ENCODE measurements at places on chromosomes 3 and 15.

DNA sequence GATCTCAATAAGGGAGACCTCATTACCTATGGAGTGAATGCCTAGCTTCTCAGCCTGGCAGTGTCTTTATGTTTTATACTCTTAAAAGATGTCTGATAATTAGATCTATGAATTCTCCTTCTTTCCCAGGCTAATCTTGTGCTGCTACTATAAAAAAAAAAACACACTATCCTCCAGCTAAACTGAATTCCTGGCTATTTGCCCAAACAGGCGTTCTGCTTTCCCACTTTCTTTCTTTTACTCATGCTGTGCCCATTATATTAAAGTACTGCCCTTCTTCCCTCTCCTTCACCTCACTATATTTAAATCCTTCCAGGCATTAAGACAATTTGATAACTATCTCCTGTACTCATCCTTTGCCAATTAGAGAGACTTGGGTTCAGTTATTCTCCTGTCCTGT is 1134.9 kb downstream of the ROBO2 start:
- no peak for DNase-seq

DNA sequence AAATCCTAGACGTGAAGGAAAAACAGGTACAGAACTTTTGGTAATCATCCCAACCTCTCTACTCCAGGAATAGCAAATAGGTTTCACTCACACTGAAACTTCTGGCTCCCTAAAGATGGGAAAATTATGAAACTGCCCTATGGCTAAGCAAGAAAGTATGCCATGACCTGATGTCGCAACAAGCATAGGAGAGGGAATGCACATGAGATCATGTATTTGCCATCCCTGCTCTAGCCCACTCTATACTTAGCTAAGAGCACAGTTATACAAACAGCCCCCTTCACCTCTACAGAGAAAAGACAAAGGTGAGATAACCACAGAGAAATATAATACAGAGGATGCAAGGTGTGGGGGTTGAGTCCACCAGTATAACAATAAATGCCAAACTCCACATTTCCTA is 102.7 kb downstream of the TBC1D5 start:
- no peak for DNase-seq

DNA sequence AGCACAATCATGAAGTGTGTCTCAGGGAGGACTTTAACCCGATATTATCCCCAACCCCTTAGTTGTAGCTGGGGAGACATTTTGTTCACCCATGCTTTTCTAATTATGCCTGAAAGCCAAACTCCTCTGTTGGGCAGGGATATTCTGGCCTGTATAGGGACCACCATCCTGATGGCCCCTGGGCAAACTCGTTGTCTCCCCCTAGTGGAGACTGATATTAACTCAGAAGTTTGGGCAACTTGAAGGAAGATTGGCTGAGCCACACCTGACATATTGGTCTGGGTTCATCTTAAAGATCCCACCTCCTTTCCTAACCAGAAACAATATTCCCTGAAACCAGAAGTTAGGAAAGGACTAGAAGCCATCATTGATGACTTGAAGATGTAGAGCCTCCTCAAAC is 42.3 kb downstream of the TM4SF18 start:
- no peak for DNase-seq

DNA sequence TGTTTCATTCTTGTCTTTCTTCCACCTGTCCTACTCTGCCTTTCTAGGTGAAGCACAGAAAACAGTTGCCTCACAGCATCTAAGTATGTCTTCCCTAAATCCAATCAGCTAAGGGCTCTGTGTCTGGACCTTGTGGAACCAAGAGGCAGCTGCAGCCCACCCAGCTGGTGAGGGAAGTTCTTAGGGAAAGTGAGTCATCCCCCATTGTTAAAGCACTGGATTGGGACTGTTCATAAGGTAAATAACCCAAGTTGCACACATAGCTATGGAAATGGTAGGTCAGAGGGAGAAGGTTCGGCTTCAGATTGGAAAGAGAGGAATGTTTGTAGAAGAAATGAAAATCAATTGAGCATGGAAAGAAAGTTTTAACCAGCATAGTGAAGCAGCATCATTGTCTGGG is 18.0 kb upstream of the ARNT2 start:
- no peak for DNase-seq

DNA sequence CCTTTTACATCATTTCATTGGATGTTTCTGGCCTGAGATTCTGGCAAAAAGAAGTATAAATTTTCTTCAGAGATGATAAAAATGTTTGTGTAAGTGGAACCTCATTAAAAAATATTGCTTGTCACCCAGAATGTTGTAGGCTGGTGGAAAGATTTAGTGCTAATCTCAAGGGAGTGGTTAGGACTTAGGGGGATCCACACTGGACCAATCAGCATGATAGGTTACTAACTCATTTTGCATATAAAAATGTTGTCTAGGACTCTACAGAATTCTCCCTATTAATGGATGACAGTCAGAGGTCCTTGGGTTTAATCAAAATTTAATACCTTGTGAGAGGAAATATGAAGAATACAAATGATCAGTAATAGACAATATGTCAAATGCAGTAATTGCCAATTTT is 108.6 kb upstream of the TNIK start:
- DNase-seq, result no peak

DNA sequence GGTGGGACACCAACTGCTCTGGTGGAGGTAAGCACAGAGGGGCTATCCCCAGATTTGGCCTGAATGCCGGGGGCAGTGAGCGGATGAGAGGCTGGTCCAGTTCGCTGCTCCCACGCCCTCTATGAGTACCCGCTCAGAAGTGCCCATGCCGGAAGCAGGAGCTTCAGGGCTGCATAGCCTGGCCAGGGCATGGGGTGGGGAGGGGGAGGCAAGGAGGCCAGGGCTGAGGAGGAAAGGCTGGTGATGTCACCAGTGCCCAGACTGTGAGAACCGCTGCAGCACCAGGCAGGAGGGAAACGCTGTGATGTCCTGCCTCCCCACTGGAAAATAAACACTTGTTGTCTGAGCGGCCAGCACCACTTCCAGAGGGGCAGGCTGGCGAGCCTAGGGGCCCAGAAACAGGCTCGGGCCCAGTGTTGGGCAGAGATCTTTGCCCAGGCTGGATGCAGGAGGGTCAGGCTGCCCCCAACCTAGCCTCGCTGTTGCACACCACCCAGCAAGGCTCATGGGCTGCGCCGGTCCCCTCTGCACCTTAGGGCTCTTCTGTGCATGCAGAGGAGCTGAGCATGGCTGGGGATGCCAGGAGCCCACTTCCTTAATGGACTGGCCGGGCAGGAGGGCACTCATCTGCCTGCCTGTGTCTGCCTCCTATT is 10.9 kb upstream of the DLL4 start:
- no peak for DNase-seq

DNA sequence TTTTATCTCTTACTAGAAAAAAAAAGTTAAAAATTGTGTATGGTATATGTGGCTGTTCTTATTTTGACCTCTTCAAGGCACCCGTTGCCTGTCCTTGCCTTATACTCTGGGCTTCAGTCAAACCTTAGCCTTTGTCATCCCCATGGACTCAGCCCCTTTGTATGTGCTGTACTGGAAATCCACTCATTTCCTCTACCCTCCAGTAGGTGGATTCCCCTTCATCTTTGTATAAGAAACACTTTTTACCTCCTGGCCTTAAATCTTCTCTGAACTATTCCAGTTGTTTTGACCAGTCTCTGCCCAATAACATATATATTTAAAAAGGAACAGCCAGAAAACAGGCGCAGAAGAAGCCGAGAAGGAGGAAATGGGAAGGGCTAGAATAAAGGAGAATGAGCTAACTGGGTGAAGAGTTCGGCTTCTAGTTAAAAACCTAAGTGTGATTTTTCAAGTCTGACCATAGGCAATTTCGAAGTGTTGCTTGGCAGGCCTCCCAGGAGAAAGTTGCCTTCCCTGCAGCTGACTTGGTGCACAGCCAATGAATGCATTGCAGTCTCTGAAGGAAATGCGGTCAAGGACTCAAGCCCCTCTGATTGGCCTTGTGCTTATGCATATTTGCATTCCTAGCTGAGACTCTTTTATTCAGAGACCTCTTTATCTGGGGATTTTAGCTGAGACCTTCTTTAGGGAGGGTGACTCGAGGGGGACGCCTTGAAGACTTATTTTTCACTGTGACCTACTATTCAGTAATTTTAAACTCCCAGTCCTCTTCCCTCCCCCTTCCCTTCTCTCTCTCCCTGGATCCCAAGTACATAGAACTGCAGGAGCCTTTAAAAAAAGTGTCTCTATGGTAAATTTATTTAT is 277.4 kb downstream of the ROBO1 start:
- DNase-seq, result no peak

DNA sequence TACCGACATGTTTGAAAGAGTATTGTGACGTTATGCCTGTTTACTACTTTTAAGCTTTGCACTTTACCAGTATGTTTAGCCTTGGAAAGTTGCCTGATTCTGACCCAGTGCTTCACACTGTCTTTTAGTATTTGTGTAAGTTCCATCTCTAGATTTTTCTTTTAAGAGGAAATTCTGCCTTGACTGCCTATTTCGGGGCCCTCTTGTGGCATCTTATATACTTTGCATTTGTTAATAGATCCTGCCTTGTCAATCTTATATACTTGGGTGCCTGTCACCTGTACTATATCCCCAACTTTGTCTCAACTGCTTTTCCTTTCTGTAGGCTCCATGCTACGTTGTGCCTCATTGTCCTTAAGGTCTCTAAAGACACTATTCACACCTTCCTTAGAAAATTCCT is 244.6 kb downstream of the STXBP5L start:
- DNase-seq, result no peak

GRCh38 chr15:67100801-67101581 is 35.6 kb downstream of the SMAD3 start:
- peak; percentile 89 for DNase-seq

All from activated CD4-positive, alpha-beta memory T cell treated with anti-CD3 and anti-CD28 coated beads for 36 hours (primary cell).